ENCODE measurements at places on chromosomes 7 and 10.

- no peak for DNase-seq
These were observed 230.8 kb upstream of the LRRTM3 start for GRCh38 chr10:66695046-66695445.

- no peak for DNase-seq
These were observed 97.4 kb downstream of the DNAJB6 start for GRCh38 chr7:157434231-157434630.

DNA sequence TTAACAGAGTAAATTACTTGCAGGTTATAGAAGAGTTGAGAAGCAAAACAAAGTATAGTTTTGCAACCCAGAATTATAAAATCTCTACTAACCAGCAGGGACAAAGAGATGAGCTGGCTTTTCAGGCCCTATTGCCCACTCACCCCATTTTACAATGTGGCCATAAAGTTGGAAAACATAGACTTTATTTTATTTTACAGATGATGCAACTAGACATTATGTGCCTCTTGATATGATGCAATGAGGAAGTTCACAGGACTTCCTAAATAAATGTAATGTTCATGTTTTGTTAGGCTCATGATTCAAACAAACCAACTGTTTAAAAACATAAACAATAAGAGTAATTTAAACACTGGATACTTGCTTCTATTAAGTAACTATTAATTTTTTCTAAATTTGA, 141.1 kb upstream of the WNT16 start:
- DNase-seq = no peak

DNA sequence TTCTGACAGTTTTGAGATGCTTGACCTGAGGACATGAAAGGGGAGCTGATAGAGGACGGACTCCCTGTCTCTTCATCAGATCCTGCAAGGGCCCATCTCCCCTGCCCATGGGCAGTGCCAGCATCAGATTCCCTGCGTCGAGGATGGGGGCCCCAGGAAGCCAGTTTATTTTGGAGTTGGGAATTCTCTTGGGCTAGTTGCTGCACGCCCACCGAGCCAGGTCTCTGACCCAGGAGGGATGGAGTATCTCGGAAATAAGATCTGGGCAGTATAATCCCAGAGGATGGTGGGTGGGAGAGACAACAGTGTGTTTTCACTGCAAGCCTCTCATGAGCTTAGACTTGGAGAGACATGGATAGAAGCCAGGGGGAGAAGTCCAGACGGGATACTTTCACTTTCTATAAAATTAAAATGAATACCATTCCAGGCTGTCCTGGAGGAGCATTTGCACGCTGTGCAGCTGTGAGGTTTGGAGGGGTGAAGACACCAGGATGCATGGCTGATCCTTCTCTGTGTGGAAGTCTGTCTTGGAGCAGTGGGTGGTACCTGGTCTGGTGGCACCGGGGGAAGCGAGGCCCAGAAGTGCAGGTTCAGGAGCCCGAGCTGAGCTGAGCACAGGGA, 25.8 kb downstream of the DOCK1 start:
- no peak for DNase-seq

- DNase-seq = peak; percentile 80
These were observed 1.0 kb upstream of the LRRN3 start for GRCh38 chr7:111089822-111090426.

DNA sequence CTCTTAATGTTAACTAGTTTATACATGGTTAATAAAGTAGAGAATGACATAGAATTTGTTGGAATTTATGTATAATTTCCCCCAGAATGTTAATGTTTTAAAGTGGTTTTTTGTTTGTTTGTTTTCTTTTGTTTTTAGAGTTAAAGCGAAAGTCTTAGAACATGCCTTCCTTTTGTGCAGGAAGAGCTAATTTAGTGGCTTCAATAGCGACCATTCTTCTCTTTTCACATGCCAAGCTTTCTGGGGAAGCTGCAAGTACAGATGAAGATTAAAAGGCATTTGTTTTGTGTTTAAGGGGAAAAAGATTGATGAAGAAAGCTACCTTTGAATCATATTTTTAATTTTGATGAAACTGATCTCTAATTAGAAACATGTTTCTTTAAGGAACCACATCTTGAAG, 256.3 kb upstream of the CSTF2T start:
- DNase-seq = no peak

DNA sequence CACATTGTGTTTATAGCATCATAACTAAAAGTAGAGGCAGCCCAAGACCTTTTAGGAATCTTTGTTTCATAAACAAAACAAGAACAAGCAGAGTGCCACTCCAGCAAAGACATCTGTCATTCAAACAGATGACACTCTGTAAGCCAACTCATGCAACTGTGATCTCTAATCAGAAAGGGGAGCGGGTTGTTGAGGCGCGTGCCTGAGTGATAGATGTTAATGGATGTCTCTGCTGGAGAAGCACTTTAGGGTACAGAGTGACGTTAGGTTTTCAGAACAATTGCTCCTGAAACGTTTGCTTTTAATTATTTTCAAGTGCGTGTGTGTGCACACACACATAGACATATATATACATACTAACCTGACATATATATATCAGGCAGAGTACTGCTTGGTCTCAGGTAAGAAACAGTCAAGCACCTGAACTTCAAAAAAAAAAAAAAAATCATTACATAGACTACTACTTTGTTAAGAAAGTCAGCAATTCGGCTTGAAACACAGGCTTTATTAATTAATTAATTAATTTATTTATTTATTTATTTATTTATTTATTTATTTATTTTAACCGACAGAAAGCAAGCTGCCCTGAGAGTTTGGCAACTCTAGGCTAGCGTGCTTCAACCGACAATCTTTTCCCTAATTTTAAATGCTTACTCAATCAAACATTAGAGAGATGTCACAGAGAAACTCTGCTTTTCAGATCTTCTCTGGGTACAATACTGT, 109.1 kb downstream of the POU6F2 start:
- DNase-seq = no peak

GRCh38 chr7:159047536-159047935, 97.1 kb downstream of the VIPR2 start:
- DNase-seq = no peak
